Activated CD4-positive, alpha-beta T cell treated with anti-CD3 and anti-CD28 coated beads, Interleukin-10, Interleukin-2, amounts not matched to agents 100 ng/mL and 50 ng/mL, durations not matched to agents 16 hours and 8 hours (primary cell): ENCODE measurements at places on chromosomes 1 and 21.

DNA sequence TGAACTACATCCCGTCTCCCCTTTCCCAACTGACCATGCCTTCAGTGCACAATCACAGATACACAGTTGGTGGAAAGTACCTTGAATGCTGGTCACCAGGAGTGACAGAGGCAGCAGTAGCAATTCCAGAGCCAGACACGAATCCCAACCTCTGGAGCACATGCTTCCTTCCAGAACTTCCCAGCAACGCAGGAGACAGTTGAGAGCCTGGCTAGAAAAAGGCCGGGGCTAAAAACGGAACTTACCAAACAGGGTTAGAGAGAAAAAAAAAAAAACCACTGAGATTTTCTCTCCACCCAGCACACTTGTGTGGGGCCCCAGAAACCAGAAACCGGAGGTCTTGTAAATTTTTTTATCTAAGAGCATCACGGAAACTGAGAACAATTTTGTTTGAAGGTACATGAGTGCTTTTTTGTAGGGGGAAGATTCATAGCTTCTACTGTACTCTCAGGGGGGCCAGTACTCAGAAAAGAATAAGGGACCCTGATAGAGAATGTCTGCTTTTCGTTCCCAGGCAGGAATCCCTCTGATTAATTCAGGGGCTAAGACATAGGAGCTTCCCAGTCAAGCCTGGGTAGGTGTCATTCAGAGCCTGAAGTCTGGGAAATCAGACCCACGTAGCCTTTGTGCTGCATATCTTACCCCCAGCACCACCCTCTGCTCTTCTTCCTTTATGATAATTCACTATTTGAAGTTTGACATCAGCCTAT lies at the start of gene CD48:
TSS of gene CD48 (minus strand) at position 221 of the 710 bp plus-strand sequence. CDS start at position 162, 59 bp downstream.
- DNase-seq, result peak; percentile 83

DNA sequence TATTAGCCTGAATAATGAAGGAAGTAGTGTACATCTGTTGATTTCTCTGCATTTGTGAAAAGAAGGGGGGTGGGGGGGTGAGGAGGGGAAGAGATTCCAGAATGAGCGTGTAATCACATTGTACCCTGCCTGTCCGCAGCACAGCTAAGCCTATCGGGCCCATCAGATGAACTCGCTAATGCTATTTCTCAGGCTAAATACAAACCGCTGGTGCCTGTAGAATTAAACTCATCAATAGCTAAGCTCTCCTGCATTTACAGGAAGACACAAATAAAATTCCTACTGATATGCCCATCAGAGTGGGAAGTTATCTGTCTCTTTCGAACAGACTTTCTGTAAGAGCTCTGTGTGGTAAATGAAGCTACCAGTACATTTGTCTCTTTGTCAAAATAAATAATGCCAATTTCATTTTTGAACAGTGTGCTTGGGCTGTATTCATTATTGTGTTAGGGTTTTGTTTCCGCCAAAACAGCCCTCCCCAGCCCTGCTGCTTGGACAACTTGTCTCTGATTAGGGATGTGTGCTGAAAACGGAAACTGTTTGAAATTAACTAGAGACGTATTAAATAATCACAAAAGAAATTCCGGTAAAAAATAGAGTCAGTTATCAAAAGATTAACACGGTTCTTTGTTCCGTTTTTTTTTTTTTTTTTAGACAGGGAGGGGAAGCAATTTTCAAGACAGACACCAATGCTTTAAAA lies 305.4 kb downstream of the TTLL7 start:
- no peak for DNase-seq

GRCh38 chr1:47684964-47685762 lies 247.3 kb downstream of the FOXD2 start:
- DNase-seq, result no peak

GRCh38 chr1:180964595-180964994 lies 51.9 kb downstream of the KIAA1614 start:
- no peak for DNase-seq

DNA sequence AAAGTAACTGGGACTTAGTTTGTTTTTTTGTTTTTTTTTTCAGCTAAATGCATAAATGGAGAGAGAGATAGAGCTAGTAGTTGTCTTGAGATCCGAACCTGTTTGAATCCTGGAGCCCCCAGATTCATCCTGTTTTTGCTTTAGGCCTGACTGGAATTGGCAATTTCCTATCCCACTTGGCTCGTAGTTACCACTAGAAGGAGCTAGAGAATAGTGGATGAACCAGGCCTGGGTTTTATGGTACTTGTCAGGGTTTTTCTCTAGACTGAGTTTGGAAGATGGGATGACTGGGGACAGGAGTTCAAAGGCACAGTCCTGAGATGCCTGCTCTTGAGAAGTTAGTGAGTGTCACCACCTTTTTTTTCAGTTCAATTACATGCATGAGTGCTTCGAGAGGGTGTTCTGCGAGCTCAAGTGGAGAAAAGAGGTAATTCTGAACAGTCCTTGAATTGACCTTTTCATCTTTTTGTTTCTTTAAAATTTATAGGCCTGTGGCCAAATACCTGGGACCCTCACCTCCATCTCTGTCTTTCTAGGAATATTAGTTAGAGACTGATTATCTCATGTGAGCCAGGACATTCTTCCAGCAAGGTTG lies 23.4 kb downstream of the CELF3 start:
- DNase-seq, result no peak

- no peak for DNase-seq
Measured at GRCh38 chr1:204147406-204148383, 4.1 kb downstream of the ETNK2 start.

DNA sequence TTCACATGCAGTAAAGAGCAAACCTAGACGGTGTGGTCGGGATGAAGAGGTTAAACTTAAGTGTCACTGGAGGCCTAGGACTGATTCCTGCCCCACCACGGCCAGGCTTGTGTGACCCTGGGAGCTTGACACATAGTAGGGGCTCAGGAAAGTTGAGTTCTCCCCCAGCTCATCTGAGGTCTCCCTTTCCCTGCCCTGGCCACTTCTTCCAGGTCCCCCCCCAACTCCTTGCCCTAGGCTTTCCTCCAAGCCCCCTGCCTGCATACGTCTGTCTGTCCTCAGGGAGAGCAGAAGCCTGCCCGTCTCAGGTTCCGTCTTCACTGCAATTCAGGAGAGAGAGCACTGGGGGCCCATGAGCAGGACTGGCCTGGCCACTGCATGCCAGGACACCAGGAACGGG lies 225.8 kb downstream of the PTPRU start:
- DNase-seq, result no peak

DNA sequence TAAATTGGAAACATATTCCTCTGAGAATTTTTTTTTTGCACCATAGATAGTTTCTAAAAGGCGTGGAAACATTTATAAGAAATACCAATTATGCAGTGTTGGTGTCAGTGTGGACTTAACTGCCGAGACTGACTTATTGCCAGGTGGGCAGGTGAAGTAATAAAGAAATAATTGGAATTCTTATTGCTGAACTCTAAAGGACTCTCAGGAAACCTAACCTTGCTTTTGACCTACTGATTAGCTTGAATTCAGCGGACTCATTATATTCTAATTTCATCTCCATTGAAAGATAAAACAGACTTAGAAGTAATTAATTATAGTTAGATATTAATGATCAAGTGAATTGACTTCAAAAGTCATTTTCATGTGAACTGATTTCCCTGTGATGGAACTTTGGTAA lies 26.3 kb downstream of the KCNK1 start:
- no peak for DNase-seq
